Activated naive CD8-positive, alpha-beta T cell treated with anti-CD3 and anti-CD28 coated beads, Interleukin-2, amount 10 ng/mL, durations not matched to agents 7 days and 5 days (primary cell): ENCODE measurements at places on chromosomes 2 and 18. TPM values are rescaled to one million over a fixed set of nuclear protein-coding genes. Genes with fewer than 3 reads are reported as not detected.
A peak's percentile ranks its signal among the peaks of the same experiment; 100 is the strongest.

Gene DNAH6
- 1.0 TPM for total RNA-seq

Gene TXNDC9
- 26.9 TPM for total RNA-seq

Gene GPBAR1
- total RNA-seq = 0.71 TPM

Gene MATN3
- not detected for total RNA-seq

Gene MOCOS
- total RNA-seq = 0.19 TPM

Gene SOX11
- total RNA-seq = not detected

GRCh38 chr2:191190861-191191552 is 40.2 kb upstream of the STAT4 start:
- H3K27me3 ChIP-seq = no peaks in the 10 kb centered on the region
- peak overlapping the region; percentile 10 for H3K27ac ChIP-seq
- peaks cover 46% of the 10 kb centered on the region for H3K4me1 ChIP-seq
- H3K4me3 ChIP-seq = no peak overlapping the region

DNA sequence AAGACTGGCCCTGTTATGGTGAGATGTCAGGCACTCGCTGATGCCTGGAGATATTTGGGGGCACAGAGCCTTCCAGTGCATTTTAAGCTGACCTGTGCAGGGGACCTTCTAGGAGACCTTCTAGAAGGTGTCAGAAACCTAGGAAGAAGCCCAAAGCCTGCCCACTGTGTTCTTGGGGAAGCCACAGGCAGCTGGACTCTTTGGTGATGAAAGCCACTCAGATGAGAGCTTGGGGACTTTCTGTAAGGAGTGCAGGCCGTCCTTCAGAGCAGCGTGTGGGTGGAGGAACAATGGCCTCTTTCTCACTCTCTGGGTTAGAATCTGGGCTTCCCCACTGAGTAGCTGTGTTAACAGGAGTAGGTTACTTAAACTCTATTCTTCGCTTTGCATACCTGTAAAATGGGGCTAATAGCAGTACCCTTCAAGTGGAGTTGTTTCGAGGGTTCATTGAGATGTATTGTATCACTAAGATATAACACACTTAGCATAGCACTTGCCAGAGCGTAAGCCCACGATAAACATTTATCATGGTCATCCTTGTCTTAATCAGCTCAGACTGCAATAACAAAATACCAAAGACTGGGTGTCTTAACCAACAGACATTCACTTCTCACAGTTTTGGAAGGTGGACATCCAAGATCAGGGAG is 322.3 kb upstream of the EPAS1 start:
- no peaks in the 10 kb centered on the region for H3K36me3 ChIP-seq
- no peak for DNase-seq
- no peak overlapping the region for H3K4me3 ChIP-seq
- H3K27me3 ChIP-seq = peaks cover 3% of the 10 kb centered on the region

DNA sequence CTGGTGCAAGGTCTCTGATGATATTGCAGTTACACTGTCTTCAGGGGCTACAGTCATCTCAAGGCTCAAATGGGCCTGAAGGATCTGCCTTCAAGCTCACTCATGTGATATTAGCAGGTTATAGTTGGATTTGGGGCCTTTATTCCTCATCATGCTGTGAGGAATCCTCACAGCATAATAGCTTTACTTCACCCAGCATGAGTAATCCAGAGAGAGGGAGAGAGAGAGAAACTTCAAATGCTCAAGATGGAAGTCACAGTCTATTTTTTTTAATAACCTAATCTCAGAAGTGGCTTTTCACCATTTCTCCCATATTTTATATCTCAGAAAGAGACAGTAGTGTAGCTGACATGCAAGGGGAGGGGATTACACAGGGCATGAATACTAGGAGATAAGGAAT is 658.7 kb downstream of the EPHA4 start:
- H3K36me3 ChIP-seq = no peaks in the 10 kb centered on the region
- H3K27ac ChIP-seq = no peak overlapping the region
- H3K4me1 ChIP-seq = no peaks in the 10 kb centered on the region
- no peaks in the 10 kb centered on the region for H3K27me3 ChIP-seq
- H3K4me3 ChIP-seq = no peak overlapping the region

DNA sequence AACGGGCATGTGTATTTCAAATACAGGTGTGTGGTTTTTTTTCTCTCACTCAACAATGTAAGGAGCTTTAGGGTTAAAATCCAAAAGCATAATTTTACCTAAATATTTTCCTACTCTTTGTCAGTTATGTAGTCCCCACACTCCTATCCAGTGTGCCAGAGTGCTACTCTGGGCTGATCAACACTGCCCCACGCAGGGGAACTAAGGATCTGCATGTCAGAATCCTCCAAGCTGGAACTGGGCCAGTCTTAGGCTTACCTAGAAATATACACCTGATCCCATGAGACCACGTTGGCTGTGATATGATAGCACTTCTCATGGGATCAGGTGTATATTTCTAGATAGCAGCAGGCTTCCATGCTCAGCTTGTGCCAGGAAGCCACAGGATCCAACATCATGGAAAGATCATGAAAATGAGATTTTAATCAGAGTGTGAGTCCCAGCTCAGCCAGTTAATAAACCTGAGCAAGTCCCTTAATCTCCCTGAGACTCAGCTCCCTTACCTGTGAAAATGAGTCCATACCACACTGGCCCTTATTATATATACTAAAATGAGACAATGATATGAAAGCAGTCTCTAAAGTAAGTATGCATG is 29.7 kb downstream of the CCDC141 start:
- DNase-seq = peak; percentile 62
- no peak overlapping the region for H3K4me3 ChIP-seq
- H3K27ac ChIP-seq = no peak overlapping the region
- peaks cover 6% of the 10 kb centered on the region for H3K36me3 ChIP-seq

- no peak overlapping the region for H3K4me3 ChIP-seq
- no peaks in the 10 kb centered on the region for H3K27me3 ChIP-seq
- no peak overlapping the region for H3K27ac ChIP-seq
Measured at GRCh38 chr2:175518206-175518605, 336.7 kb upstream of the ATP5MC3 start.

DNA sequence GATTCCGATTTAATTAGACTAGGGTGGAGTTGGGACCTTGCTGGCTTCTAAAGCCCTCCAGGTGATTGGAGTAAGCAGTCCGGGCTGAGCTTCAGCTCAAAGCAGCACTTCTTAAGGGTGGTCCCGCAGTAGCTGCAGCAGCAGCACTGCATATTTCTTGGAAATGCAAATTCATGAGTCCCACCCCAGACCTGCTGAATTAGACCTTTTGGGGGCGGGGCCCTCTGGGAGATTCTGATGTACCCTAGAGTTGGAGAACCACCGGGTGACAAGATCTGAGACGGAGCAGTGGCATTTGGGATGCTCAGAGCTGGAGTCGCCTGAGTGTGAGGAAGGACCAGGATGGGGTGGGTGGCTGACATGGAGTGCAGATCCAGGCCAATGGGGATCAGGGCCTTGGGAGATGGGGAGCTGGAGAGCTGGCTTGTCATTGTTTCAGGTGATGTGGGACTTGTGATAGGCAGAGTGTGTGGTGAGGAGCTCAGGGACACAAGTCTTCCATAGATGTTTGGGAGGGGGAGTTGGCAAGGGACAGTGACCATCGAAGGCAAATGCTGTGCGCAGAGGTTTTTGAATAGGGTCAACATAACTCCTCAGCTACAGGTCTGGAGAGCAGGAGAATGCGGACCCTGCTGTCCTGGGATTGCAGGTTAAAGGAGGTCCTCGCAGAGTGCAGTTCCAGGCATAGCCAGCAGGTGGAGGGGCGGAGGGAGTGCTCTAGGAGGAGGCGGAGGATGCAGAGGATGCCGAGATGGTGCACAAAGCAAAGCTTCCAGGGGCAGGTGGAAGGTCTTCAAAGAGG is 130.9 kb upstream of the RAB12 start:
- no peak overlapping the region for H3K4me3 ChIP-seq
- peaks cover 5% of the 10 kb centered on the region for H3K27me3 ChIP-seq
- H3K27ac ChIP-seq = no peak overlapping the region
- DNase-seq = peak; percentile 78
- peaks cover 3% of the 10 kb centered on the region for H3K4me1 ChIP-seq

GRCh38 chr18:70382017-70382416 is 93.2 kb downstream of the SOCS6 start:
- no peak overlapping the region for H3K4me3 ChIP-seq
- H3K27ac ChIP-seq = no peak overlapping the region
- no peaks in the 10 kb centered on the region for H3K4me1 ChIP-seq
- DNase-seq = no peak
- H3K36me3 ChIP-seq = no peaks in the 10 kb centered on the region

- no peak overlapping the region for H3K27ac ChIP-seq
- no peaks in the 10 kb centered on the region for H3K4me1 ChIP-seq
- no peaks in the 10 kb centered on the region for H3K27me3 ChIP-seq
- DNase-seq = no peak
- H3K4me3 ChIP-seq = no peak overlapping the region
Measured at GRCh38 chr2:50385349-50385748, 646.6 kb downstream of the NRXN1 start.

- DNase-seq = no peak
- peak overlapping the region; percentile 91 for H3K4me3 ChIP-seq
- peaks cover 1% of the 10 kb centered on the region for H3K36me3 ChIP-seq
- peaks cover 14% of the 10 kb centered on the region for H3K27me3 ChIP-seq
- peak overlapping the region; percentile 58 for H3K27ac ChIP-seq
Measured at GRCh38 chr18:9334973-9335696, 562 bp downstream of the TWSG1 start.
